ENCODE measurements at places on chromosomes 6 and 20.

DNA sequence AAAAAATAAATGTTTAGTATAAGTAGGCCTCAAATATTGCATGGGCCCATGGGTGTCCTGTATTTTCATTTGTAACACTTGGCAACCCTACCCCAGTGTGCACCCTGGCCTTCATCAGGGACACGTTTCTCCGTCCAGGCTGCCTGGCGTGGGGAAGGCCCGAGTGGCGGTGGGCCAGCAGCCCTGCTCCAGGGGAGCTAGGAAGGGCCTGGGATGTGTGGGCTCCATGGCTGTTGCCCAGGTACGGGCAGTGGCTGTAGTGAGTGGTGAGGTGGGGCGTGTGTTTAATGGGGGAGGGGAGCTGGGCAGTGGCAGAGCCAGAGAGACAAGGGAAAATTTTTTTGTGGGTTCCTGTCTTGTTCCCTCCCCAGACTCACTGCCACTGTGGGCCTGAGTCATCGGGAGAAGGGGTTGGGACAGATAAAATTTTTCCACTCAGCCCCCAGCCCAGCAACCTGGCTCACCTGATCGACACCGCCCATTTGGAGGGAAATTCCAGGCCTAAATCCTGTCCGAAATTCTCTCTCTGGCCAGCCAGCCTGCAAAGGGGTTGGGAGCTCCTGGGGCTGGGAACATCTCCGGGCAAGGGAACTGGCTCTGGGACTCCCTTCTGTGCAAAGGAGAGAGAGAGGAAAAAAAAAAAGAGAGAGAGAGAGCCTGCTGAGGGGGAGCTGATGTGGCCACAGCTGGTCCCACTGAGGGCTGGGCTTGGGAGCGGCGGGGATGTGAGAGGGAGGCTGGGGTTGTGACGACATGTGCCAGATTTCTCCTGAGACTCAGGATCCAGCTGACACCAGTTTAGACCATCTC is 32.5 kb upstream of the VEGFA start:
- DNase-seq: no peak

GRCh38 chr6:35258858-35259193 is 709 bp upstream of the ZNF76 start:
- no peak for DNase-seq

DNA sequence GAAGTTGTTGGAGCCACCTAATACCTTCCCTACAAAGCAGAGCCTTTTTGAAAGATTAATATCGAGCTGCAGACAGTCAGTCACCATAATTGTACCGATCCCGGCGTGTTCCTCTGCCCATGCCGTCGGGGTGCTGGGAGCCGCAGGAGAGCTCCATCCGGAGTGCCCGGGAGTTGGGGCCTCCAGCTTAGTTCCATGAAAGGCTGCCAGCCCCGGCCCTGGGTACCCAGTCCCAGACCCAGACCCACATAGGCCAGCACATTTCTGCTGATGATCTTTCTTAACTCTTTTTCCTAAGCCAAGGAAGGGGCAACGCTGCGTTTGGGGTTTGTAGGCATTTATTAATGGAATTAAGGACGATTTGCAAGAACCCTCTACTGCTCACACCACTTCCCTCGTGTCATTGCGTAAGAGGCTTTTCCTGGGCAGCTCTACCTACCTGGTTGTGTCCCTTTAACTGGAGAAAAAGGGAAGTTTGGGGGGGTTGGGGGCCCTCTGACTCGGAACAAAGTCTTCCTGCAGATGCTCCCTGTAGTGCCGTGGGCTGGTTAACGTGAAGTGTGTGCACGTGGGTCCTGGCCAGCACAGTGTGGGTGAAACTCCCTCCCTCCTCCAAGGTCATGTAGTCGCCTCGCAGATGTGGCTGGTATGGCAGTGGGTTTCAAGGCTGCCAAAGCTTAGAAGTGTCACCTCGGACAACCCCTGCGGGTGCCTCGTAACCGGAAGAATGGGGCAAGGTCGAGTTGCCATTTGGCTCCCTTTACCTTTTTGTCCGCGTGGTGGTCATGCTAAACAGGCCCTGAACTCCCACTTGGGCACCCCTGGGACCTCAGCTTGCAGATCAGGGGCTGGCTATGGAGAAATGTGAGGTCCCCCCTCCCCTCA is 54.3 kb upstream of the APCDD1L start:
- DNase-seq: no peak

GRCh38 chr6:109892451-109893435 is 85.4 kb upstream of the GPR6 start:
- DNase-seq: no peak

DNA sequence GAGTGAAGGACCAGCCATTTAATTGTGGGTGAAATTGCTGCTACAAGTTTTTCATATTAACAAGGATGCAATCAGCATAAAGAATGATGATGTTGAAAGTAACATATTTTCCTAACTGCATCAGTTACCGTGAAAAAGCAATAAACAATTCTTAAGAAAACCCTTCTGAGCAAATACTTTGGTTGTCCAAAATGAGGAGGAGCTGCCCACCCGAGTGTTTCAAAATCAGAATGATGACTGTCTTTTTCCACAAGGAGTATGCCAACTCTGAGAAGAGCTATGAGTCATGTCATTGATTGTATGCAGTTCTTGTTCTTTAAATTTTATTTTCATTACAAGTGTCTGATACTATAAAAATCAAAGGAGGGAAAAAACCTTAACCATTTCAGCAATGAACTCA is 470.5 kb downstream of the COL12A1 start:
- DNase-seq: no peak

DNA sequence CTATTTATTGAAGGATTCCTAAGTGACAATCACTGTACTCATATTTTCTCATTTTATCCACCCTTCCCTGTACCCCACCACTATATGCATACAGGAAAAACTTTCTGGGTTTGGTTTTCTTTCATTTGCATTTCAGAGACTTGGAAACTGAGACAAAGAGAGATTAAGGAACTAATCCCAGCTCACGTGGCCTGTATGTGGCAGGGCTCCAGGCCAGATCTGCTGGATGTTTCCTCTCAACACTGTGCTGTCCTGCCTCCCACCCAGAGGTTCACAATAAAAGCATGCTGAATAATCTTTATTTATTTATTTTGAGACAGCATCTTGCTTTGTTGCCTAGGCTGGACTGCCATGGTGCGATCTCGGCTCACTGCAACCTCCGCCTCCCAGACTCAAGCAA is 50.2 kb downstream of the CEP162 start:
- DNase-seq: no peak

GRCh38 chr6:53161481-53162009 is 12.9 kb upstream of the GCM1 start:
- no peak for DNase-seq

GRCh38 chr6:142853244-142854180 is 91.5 kb downstream of the HIVEP2 start:
- no peak for DNase-seq

- DNase-seq: no peak
Observed at GRCh38 chr6:78533426-78533825, 333.9 kb upstream of the IRAK1BP1 start.

GRCh38 chr6:41200901-41201763 is at the start of gene TREML2:
TSS of gene TREML2 (minus strand) at chr6:41201149. CDS start at chr6:41201008, 141 bp downstream.
- no peak for DNase-seq

- DNase-seq: no peak
Observed at GRCh38 chr6:11473008-11473740, 64.4 kb upstream of the TMEM170B start.

DNA sequence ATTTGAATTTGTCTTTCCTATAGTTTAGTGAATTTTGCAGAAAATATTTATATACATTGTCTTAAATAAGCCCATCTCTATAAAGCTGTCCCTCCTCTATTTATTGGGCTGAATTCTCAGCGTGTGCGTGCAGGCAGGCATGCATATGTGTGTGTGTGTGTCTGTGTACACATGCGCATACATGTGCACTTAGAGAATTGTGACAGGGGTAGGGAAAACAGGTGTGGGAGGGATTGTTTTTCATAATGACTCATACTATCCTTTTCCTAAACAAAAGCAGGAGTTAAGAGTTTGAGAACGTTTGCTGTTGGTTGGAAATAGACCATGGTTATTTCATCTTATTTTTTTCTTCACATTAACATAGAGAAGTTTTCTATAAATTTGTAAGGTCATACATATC is 43.4 kb upstream of the FABP7 start:
- DNase-seq: no peak

- DNase-seq: no peak
Observed at GRCh38 chr6:79646006-79646405, 14.9 kb downstream of the SH3BGRL2 start.

DNA sequence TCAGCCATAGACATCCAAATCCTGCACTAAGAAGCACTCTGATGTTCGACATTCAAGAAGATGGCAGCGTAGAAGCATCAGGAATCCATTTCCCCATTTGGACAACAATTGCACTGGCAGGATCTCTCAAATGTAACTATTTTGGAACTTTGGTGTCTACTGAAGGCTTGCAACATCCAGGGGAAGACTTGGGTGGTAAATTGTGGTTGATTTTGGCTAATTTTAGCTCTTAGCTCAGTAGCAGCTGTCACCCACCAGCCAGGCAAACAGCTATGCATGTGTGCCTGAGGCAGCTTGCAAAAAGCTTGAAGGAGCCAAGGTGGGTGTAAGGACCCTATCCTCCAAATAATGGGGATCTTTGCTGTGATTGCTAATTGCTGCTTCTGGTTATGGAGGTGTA is 35.1 kb upstream of the PPP1R3G start:
- DNase-seq: no peak

DNA sequence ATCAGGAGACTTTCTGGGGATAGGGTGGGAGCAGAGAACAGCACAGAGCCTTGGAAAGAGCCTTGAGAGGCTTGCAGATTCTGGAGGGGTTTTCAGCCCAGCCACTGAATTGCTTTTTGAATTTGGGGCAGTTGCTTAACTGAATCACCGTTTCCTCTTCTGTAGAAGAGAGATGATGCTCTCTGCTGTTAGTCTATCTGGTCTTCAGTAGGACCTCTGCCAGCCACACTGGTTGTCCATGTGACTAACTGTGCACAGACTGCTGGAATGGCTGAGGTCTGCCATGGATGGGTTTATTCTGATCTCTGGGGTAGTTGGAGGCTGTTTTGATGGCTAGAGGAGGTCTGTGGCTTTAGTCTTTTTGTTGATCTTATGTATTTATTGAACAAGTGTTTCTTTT is 21.4 kb upstream of the PRDM1 start:
- no peak for DNase-seq

- DNase-seq: no peak
Observed at GRCh38 chr6:80094017-80094416, 12.5 kb upstream of the BCKDHB start.

- no peak for DNase-seq
Observed at GRCh38 chr6:160791981-160792418, 90.0 kb downstream of the PLG start.

- DNase-seq: no peak
Observed at GRCh38 chr6:5767471-5767870, 239.3 kb downstream of the NRN1 start.

GRCh38 chr6:36000451-36000850 is 24.0 kb downstream of the SLC26A8 start:
- no peak for DNase-seq
